CD4-positive, alpha-beta T cell treated with Interleukin-15 for 1 hour (primary cell): ENCODE measurements at places on chromosomes 2 and 18.
A peak's percentile ranks its signal among the peaks of the same experiment; 100 is the strongest.

DNA sequence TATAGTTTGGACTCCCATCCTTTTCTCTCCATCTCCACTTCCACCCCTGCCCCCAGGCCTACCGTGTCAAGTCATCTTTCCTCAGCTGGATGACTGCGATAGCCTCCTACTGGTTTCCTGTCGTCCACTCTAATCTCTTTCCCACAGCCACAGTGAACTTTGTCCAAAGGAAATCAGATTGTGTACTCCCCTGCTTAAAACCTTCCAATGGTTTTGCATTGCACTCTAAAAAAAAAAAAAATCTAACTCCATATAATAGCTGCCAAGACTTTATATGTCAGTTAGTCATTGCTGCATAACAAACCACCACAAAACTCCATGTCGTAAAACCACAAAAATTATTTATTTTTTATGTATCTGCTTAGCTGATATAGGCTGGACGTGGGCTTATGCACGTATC is 160.2 kb upstream of the CCDC68 start:
- DNase-seq: no peak

GRCh38 chr18:5914951-5915350 is 19.6 kb upstream of the TMEM200C start:
- no peak for DNase-seq

GRCh38 chr2:96760986-96761832 is 507 bp downstream of the CNNM4 start:
- no peak for DNase-seq

DNA sequence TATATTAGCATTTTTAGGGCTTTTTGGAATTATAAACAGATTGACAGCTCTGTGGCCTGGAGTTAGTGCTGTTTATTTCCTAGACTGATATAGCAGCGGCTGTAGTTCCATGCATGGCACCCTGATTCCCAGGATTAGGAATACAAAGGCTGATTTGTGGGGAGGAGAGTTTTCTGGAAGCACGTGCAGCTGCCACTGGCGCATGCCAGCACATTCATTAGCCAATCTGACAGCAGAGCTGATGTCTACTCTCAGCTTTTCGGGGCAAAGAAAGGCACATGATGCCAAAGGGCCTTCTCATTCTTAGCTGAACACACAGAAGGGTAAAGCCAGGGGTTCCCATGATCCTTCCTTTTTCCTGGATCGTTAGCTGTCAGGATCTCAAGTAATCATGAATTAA is 45.7 kb upstream of the RAPH1 start:
- no peak for DNase-seq

- DNase-seq: peak; percentile 36
Observed at GRCh38 chr2:236546561-236547002, 23.0 kb upstream of the ACKR3 start.

DNA sequence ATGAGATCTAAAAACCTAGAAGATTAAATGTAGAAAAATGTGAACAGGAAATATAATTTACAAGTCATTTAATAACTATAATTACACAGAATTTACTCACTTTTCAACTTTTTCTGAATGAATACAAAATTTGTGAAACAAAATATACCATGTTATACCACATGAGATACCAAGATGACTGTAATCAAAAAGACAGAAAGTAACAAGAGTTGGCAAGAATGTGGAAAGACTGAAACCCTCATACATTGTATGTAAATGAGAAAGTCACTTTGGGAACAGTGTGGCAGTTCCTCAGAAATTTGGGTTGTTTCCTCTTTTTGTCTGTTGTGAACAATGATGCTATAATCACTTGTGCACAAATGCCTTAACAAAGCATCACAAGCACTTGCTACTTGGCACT is 145.4 kb upstream of the ZNF804A start:
- no peak for DNase-seq

GRCh38 chr2:190335225-190335559 is 8.2 kb upstream of the INPP1 start:
- DNase-seq: no peak
